ENCODE measurements at places on chromosomes 16 and 17.

DNA sequence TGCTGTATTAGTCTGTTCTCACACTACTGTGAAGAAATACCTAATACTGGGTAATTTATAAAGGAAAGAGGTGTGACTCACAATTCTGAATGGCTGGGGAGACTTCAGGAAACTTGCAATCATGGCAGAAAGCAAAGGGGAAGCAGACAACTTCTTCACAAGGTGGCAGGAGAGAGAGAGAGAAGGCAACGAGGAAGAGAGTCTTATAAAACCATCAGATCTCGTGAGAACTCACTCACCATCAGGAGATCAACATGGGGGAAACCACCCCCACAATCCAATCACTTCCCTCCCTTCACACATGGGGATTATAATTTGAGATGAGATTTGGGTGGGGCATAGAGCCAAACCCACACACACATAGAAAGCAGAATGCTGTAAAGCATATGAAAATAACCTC lies 896.2 kb downstream of the CDH11 start:
- H3K4me1 ChIP-seq, result no peaks in the 10 kb centered on the region
- DNase-seq, result no peak
- no peaks in the 10 kb centered on the region for H3K36me3 ChIP-seq
- no peaks in the 10 kb centered on the region for H3K27me3 ChIP-seq

GRCh38 chr17:68294196-68294555 lies 2.9 kb downstream of the ARSG start:
- H3K27me3 ChIP-seq, result no peaks in the 10 kb centered on the region
- H3K4me1 ChIP-seq, result peaks cover 69% of the 10 kb centered on the region
- no peak overlapping the region for H3K4me3 ChIP-seq
- no peak overlapping the region for H3K27ac ChIP-seq
- DNase-seq, result no peak

GRCh38 chr16:87114832-87115231 lies 202.4 kb downstream of the C16orf95 start:
- no peaks in the 10 kb centered on the region for H3K4me1 ChIP-seq
- no peak overlapping the region for H3K4me3 ChIP-seq
- no peak for DNase-seq
- H3K27me3 ChIP-seq, result no peaks in the 10 kb centered on the region

DNA sequence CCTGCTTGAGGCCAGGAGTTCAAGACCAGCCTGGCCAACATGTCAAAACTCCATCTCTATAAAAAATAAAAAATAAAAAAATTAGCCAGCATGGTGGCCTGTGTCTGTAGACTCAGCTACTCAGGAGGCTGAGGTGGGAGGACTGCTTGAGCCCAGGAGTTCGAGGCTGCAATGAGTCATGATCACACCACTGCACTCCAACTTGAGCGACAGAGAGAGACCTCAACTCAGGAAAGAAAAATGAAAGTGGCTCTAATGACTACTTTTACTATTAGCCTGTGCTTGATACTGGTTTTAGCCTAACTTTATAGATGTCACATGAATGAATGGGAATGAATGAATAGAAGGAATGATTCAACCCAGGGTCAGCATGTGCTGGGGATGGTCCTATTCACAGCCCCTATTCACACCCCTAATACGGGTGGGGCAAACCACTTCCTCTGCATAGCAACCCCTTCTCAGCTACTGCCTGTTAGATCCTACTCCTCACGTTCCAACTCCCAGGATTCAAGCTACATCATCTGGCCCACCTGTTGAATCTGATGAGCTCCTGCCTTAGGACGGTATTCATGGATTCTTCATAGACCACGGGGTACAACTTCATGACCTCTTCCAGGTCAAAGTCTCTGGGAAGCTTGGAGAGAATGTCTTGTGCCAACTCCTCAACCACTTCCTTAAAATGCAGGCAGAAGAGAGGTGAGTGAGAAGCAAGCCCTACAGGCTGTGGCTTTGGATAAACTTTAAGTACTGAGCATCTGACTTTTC lies 40.5 kb downstream of the LYRM1 start:
- H3K27ac ChIP-seq, result peak overlapping the region; percentile 78
- DNase-seq, result no peak
- H3K4me1 ChIP-seq, result peaks cover 76% of the 10 kb centered on the region
- no peaks in the 10 kb centered on the region for H3K27me3 ChIP-seq

DNA sequence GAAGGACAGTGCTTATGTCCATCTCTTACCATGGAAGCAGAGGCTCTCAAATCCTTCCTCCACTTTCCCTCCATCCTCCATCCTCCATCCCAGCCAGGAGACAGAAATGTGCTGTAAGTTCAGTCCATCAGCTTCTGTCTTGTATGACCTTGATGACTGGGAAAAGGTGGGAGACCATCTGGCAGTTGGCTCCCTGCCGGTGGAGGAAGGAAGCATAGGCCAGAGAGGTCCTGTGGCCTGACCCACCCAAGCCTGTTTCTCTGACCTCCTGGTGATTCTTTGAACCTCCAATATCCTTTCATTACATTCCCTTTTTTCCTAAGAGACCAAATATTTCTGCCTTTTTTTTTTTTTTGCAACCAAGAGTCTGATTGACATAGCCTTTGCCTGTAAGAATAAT lies 215.3 kb downstream of the ABCC12 start:
- H3K36me3 ChIP-seq, result no peaks in the 10 kb centered on the region
- H3K27ac ChIP-seq, result no peak overlapping the region
- no peak for DNase-seq
- H3K4me1 ChIP-seq, result no peaks in the 10 kb centered on the region
- H3K4me3 ChIP-seq, result no peak overlapping the region
- peaks cover 2% of the 10 kb centered on the region for H3K27me3 ChIP-seq

GRCh38 chr16:86602521-86602920 lies 24.2 kb downstream of the FOXL1 start:
- DNase-seq, result no peak
- no peak overlapping the region for H3K27ac ChIP-seq
- no peaks in the 10 kb centered on the region for H3K36me3 ChIP-seq
- H3K4me3 ChIP-seq, result no peak overlapping the region

- H3K4me3 ChIP-seq, result no peak overlapping the region
- H3K4me1 ChIP-seq, result peaks cover 65% of the 10 kb centered on the region
- no peaks in the 10 kb centered on the region for H3K27me3 ChIP-seq
- peaks cover 17% of the 10 kb centered on the region for H3K36me3 ChIP-seq
- DNase-seq, result no peak
These were observed 52.7 kb downstream of the ARSG start for GRCh38 chr17:68343976-68344375.

GRCh38 chr16:19406891-19407491 lies 10.7 kb upstream of the TMC5 start:
- no peak for DNase-seq
- no peak overlapping the region for H3K27ac ChIP-seq
- peaks cover 11% of the 10 kb centered on the region for H3K4me1 ChIP-seq
- no peaks in the 10 kb centered on the region for H3K36me3 ChIP-seq
- H3K4me3 ChIP-seq, result no peak overlapping the region
- peaks cover 29% of the 10 kb centered on the region for H3K27me3 ChIP-seq

- H3K4me3 ChIP-seq, result no peak overlapping the region
- H3K27me3 ChIP-seq, result no peaks in the 10 kb centered on the region
- H3K36me3 ChIP-seq, result peaks cover 36% of the 10 kb centered on the region
- H3K27ac ChIP-seq, result no peak overlapping the region
- DNase-seq, result no peak
- peaks cover 20% of the 10 kb centered on the region for H3K4me1 ChIP-seq
These were observed 62.4 kb downstream of the VMP1 start for GRCh38 chr17:59769887-59770286.

DNA sequence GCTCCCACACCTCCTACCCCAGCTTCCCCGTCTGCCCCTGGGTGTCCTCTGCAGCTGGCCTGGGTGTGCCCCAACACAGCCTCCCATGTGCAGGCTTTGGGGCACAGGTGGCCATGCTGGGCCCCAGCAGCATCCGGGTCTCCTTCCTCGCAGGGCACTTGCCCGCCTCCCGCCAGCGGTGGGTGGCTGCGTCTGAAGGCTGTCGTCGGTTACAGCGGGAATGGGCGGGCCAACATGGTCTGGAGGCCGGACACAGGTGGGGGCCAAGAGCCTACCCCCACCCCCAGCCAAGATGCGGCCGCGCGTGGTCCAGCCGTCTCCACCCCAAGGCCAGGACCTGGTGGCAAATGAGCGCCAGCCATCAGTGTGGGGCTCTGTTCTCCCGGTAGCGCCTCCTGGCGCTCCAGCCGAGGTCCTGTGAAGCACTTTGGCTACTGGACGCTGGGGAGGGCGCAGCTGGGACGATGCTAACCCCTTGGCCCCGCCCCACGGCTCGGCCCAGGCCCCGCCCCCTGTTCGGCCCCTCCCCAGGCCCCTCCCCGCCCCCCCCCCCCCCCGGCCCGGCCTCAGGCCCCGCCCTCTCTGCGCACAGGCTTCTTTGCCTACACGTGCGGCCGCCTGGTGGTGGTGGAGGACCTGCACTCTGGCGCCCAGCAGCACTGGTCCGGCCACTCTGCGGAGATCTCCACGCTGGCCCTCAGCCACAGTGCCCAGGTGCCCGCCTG lies 7.3 kb upstream of the RHOT2 start:
- H3K27me3 ChIP-seq, result no peaks in the 10 kb centered on the region
- H3K4me1 ChIP-seq, result peaks cover 2% of the 10 kb centered on the region
- no peak overlapping the region for H3K27ac ChIP-seq
- H3K36me3 ChIP-seq, result peaks cover 6% of the 10 kb centered on the region

DNA sequence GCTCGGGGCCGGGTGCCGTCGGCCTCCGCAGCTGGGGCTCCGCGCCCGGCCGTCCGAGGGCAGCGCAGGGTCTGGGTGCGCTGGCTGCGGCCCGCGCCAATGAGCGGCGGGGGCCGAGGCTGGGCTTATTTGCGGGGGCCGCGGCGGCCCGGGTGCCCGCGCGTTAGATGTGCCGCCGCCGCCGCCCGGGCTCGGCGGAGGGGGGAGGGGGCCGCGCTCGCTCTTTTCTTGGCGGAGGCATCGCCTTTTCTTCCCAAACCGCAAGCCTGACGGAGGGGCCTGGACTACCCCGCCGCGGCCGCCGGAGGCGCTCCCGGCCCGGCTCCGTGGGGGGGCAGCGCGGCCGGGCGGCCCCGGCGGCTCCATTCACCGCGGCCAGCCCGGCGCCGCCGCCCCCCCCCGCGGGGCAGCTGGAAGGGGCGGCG lies at the start of gene NOTUM:
Gene NOTUM (minus strand): TSS at position 101 of the 425 bp plus-strand sequence. CDS start 278 bp downstream, outside the sequence.
- no peak within 1 kb of the TSS for H3K4me3 ChIP-seq
- DNase-seq, result no peak
- H3K27me3 ChIP-seq, result peaks cover 42% of the 10 kb centered on the region
- H3K27ac ChIP-seq, result no peak within 1 kb of the TSS
- H3K4me1 ChIP-seq, result peaks cover 4% of the 10 kb centered on the region

DNA sequence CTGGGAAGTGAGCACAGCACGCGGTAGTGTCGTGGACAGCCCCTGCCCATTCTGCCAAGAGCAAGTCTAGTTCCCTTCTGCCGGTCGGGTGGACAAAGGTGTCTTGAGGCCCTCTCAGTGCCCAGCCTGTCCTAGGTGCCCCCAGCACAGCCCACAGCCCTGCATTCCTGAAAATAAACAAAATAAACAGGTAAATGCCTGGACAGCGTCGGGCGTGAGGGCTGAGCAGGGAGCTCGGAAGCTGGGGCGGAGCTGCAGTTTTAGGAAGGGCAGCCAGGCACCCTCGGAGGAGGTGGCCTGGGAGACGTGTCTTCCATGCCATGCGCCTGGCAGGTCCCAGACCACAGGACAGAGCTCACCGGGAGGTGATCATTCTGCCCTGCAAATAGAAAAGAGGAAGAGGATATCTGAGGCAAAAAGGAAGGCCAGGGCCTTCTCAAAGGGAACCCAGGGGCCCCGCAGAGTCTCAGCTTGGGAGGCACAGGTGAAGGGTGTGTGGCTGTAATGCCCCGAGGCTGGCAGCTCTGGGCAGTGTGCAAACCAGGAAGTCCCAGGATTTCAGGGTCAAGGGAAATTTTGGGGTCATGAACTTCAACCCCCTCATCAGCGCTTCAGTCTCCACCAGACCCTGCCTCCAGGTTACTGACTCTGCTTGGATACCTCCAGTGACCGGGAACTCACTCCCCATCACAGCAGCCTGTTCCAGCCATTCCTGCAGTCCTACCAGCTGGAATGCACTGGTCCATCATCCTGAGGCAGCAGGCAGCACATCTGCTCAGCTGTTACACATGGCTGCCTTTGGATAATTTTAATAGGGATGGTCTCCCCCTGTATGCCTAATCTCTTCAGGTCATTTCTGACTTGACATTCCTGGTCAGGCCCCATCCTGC lies 1.7 kb downstream of the ZNF469 start:
- H3K4me3 ChIP-seq, result no peak overlapping the region
- H3K4me1 ChIP-seq, result no peaks in the 10 kb centered on the region
- no peak overlapping the region for H3K27ac ChIP-seq
- H3K36me3 ChIP-seq, result no peaks in the 10 kb centered on the region

GRCh38 chr17:65515512-65515911 lies 45.9 kb downstream of the AXIN2 start:
- H3K27ac ChIP-seq, result no peak overlapping the region
- H3K4me1 ChIP-seq, result peaks cover 3% of the 10 kb centered on the region
- no peak for DNase-seq
- H3K27me3 ChIP-seq, result peaks cover 41% of the 10 kb centered on the region
- no peaks in the 10 kb centered on the region for H3K36me3 ChIP-seq

- H3K4me1 ChIP-seq, result peaks cover 13% of the 10 kb centered on the region
- DNase-seq, result no peak
- no peak overlapping the region for H3K4me3 ChIP-seq
- H3K27ac ChIP-seq, result peak overlapping the region; percentile 13
- H3K27me3 ChIP-seq, result peaks cover 5% of the 10 kb centered on the region
- H3K36me3 ChIP-seq, result no peaks in the 10 kb centered on the region
These were observed 254.6 kb downstream of the HS3ST3A1 start for GRCh38 chr17:13346996-13347762.

DNA sequence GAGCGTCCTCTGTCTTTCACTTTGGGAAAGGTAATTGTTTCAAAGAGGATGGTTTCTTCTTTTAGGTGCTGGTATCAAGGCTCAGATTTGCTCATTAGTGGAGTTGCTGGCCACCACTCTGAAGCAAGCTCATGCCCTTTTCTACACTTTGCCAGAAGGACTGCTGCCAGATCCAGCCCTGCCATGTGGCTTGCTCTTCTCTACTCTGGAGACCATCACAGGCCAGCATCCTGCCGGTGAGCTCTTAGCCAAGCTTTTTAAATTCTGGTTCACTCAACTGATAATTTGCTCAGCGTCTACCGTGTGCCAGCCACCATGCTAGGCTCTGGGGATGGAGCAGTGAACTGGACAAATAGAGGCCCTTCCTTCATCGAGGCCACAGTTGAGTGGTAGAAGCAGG lies 4.3 kb downstream of the COG1 start:
- no peak overlapping the region for H3K27ac ChIP-seq
- H3K27me3 ChIP-seq, result no peaks in the 10 kb centered on the region
- H3K36me3 ChIP-seq, result peaks cover 61% of the 10 kb centered on the region
- DNase-seq, result no peak
- peaks cover 22% of the 10 kb centered on the region for H3K4me1 ChIP-seq

- no peak overlapping the region for H3K27ac ChIP-seq
- no peaks in the 10 kb centered on the region for H3K4me1 ChIP-seq
- no peaks in the 10 kb centered on the region for H3K27me3 ChIP-seq
- H3K36me3 ChIP-seq, result no peaks in the 10 kb centered on the region
These were observed 185.8 kb downstream of the ZFHX3 start for GRCh38 chr16:72862090-72862489.

Measured in activated CD4-positive, alpha-beta memory T cell treated with anti-CD3 and anti-CD28 coated beads, Interleukin-2, amount 10 ng/mL, durations not matched to agents 7 days and 5 days (primary cell).